NCI-H2227 treated with DMSO at 0.1 percent for 48 hours (cell line): ENCODE measurements at places on chromosomes 5 and 9.

DNA sequence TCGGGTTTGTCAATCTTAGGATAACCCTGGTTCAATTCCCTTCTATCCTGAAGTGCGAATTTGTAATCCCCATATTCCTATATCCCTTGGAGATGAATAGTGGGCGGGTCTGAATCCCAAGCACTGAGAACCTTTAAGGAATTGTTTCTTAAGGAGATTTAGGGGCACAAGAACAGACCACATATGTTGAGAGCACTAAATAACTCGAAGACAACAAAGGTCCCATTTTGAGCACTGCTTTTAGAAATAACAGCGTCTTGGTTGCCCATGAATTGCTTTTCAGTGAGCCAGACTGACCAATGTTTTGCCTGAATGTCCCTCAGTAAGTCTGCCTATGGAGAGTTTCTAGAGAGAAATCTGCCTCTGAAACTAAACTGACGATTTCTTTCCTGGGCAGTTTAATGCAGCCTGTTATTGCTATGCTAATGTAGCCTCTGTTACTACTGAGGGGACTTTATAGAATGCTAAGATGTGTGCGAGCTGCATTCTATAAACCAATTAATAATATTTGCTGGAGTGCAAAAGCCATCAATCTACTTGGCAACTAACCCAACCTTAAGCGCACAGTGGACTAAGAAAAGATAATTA is 445.0 kb upstream of the DMAC1 start:
- DNase-seq = no peak

DNA sequence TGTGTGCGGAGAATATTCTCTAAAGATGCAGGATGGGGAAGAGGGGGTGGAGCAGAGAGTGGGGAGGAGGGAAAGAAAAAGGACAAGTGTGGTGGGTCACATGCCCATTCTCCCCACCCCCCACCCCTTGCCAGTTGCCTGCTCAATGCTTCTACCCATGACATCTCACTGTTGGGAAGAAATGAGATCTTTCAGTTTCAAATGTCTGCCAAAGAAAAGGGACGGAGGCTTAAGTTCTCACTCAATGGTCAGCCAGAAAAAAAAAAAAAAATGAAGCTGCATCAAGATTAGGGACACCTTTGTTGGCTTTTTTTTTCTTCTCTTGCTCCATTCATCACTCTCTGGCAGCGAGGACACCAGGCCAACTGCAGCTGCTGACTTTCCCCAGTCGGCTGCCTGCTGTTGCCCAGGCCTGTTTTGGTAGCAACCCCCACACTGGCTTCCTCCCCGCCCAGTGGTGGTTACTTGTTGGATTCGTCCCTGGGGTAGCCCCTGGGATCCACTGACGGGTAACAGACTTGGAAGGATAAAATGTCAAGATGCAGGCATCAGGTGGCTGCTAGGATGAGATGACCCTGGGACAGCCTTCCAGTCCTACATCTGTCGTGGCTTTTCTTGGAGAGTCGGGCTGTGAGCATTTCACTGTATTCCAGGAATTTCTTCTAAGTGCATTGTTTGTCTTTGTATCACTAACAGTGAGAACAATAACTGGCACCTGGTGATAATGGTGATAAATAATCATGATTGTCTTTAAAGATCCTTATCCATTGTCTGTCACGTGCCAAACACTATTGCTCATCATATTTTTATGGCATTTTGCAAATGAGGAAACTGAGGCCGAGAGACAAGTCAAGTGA is 9.1 kb downstream of the WWC1 start:
- peak; percentile 16 for DNase-seq

- peak; percentile 29 for DNase-seq
Observed at GRCh38 chr9:129624947-129625346, 1.0 kb upstream of the NTMT1 start.

DNA sequence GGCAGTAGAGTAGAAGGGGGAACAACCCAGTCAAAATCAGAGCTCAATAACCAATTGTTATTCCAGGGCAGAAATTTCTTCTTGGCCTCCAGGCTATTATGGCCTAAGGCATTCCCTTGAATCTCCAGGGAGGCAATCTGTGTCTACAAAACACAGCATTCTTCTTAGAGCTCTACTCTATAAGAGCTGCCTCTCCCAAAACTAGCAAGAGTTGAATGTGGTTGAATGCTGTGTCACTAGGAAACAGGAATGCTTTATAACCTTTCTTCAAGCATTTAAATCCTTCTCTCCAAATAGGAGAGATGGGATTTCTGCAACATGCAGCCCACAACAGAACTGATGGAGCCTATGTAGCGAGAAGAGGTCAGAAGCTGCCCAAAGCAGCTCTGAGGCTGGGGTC is 97.1 kb upstream of the APC start:
- no peak for DNase-seq

DNA sequence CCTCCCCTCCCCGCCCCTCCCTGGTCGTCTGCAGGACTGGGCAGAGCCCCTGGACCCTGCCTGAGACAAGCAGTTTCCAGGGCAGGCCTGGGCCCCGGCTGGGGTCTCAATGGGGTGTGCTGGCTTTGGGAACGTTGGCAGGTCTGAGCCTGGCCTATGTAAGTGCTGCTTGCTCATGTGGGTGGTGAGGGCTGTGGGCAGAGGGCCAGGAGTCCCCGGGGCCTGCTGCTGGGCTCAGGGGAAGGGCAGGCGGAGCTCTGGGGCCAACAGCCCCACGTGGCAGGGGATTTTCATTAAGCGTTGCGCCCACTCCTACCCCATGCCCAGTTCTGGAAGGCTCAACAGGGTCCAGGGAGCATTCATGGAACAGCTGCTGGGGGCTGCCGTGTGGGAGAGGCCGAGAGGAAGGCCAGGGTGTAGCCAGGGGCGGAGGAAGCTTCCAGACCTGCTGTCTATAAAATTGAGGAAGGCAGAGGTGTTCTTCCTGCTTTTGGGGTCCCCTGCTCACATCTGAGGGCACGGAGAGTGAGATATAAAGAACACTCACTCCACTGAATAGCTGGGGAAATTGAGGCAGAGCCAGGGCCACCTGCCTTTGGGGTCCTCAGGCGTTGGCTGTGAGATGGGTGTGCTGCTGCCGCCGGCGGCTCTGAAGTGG is 32.5 kb downstream of the RXRA start:
- no peak for DNase-seq

DNA sequence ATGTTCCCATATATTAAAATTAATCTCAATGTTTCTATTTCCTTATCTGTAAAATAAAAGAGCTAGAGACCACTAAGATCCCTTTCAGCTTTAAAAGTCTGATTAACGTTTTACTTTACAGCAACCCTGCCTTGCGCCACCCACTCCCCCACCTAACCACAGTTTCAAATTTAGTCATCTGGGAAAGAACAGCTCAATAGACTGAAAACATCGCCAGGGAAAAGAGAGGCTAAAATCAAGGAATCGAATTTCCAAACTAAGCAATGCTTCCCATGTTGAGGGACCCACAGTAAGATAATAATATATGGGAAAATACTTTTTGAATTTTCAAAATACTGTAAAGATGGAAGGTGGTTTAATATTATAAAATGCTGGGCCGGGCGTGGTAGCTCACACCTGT is 6.6 kb downstream of the SAXO1 start:
- DNase-seq = no peak

DNA sequence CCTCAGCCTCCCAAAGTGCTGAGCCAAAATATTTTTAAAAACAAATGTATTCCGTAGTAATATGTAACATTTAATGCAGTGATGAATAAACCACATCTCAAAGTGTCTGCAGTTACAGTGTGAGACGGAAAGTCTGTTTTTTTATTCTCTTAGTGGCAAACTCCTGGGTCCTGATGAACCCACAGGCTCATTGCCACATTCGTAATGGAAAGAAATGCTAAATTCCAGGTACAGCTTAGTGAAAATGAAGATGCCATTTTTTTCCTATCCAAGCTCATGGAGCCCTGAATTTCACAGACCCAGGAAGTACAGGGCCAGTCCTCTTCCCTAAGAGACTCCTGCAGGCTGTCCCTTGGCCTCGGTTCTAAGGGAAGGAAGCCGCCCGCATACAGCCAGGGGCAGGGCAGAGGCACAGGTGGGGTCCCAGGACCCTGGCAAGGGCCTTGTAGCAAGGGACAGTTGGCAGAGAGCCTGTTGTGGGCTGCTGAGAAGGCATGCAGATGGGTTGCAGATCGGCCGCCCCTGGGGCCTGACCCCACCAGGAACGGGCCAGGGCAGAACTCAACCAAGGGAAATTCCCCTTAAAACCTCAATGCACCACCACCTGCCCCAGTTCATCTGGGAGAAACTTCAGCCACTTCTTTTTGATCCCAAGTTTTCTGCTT is 36.2 kb downstream of the IPPK start:
- no peak for DNase-seq

DNA sequence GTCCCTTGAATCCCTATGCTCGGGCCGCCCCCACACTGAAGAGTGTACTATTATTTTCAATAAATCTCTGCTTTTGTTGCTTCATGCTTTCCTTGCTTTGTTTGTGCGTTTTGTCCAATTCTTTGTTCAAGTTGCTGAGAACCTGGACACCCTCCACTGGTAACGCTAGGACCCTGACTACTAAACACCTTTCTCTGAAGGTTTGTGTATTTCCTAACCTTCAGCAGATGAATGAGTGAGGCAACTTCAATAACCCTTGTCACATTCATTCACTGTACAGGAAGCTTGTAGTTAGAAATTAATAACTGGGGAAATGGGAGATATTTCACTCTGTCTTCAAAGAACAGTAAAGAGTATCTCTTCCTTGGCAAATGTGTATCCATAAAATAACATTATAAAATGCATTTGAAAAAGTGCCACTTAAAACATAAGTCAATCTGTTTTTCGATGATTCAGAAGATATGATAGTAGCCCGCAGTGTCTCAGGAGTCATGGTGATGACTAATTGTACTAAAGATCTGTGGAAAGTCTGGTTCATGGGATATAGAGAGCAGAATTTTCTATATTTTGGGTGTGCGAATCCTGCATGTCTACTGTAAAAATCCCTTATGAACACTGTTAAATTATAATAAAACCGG is 43.2 kb upstream of the ANKH start:
- no peak for DNase-seq

DNA sequence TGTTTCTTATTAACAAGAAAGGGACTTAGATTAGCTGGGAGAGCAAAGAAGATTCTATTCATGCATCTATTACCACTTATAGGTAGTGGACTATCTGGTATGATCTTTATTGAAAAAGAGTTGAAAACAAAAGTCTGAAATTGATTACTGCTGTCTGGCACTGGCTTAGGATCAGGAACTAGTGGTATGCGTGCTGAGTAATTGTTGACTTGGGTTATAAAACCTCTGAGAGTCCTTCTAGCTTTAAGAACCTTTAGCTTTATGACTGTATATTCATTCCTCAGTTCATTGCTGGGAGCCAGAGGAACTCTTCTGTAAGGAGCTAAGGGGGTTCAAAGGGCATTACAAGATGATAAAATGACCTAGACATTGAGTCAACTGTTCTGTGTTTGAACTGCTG is 7.6 kb downstream of the SLC1A1 start:
- DNase-seq = no peak

- DNase-seq = no peak
Observed at GRCh38 chr5:112379542-112380325, 39.3 kb downstream of the EPB41L4A start.

GRCh38 chr5:13821366-13821765 is 123.1 kb downstream of the DNAH5 start:
- DNase-seq = no peak

- DNase-seq = no peak
Observed at GRCh38 chr9:126149661-126150060, 177.0 kb upstream of the MVB12B start.

GRCh38 chr5:15326932-15327331 is 173.0 kb upstream of the FBXL7 start:
- no peak for DNase-seq

DNA sequence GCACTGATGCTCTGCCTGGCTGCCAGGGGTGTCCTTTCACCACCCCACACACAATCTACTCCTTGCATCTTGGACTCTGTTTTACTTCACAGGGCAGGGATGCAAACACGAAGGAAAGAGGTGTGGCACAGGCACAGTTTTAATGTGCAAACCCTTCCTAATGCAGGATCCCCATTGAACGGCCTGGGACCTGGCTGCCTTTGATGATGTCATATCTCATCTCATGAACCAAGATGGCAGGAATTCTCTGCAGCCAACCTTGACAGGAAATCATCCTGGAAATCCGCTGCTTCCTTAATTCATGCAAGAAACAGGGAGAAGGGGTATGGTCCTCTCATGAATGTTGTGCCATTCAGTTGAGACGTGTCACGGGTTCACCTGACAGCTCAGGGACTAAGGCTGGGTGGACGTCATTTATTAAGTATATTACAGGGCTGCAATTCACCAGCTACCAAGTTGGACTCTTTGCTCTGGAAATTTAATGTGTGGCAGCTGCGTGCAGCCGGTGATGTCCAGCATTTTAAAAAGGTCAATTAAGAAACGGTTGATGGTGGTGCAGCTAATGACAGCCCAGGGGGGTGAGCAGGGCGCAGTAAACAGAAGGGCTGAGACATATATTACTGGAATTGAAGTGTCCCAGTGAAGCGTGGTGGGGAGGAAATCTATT is 91.5 kb downstream of the LMNB1 start:
- peak; percentile 41 for DNase-seq

DNA sequence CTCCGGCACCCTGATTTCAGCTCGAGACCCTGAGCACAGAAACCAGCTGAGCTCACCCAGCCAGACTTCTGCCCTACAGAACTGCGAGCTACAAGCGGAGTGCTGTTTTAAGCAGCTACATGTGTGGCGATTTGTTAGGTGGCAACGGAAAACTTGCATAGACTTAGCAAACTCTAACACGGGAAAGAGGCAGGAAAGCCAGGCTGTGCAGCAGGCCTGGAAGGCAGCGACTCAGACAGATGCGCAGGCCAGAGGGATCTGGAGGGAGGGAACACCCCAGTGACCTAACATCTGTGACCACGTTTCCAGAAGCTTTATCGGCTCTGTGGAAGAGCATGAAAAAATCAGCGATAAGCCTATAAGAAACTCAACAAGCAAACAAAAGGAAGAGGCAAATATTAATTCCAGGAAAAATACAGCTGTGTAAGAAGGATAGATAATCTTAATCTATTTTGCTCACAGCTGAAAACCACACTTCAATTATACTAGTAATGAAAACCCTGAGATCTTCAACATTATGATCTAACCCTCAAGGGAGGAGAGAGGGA is 11.0 kb downstream of the UBAC1 start:
- no peak for DNase-seq

- no peak for DNase-seq
Observed at GRCh38 chr5:111779260-111779921, 22.4 kb upstream of the NREP start.

- no peak for DNase-seq
Observed at GRCh38 chr9:114047717-114048116, 30.4 kb downstream of the AMBP start.

- no peak for DNase-seq
Observed at GRCh38 chr9:131994364-131995125, 85.1 kb downstream of the MED27 start.
